Activated T-cell treated with anti-CD3 and anti-CD28 coated beads, Interleukin-2, amount 50 U/mL, for 72 hours (primary cell): ENCODE measurements at places on chromosomes 3 and 15. TPM values are rescaled to one million over a fixed set of nuclear protein-coding genes. Genes with fewer than 3 reads are reported as not detected.

- peak; percentile 38 for DNase-seq
Measured at GRCh38 chr3:39260957-39261356, 18.9 kb downstream of the CX3CR1 start.

DNA sequence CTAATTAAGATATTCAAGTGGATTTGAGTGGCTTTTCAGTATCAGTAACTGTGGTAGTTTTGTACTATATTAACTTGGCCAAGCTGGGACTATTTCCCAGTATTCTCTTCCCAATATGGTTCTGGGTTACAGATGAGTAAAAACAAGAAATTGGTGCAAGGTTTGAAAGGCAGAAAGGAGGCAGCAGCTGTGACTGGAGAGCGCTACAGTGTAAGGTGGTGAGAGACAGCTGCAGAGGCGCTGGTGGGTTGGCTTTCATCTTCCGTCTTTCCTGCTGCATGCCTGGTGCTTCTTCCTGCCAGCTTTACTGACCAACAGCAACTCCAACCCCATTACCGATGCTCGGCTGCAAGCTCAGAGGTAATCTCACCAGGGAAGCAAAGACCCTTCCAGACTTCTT is 9.8 kb downstream of the DPH3 start:
- DNase-seq, result no peak

DNA sequence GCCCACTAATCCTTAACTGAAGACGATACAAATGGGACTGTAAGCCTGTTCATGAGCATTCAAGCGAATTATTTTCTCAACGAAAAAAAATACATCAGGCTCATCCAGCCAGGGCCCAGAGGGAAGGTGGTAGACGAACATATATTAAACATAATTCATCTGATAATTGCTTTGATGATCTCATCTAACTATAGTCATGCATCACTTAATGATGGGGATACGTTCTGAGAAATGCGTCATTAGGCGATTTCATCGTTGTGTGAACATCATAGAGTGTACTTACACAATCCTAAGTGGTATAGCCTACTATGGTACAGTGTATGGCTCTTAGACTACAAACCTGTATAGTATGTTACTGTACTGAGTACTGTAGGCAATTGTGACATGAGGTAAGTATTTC is 10.0 kb upstream of the SPINK8 start:
- DNase-seq, result no peak

GRCh38 chr15:43958861-43959330 is 132.1 kb downstream of the WDR76 start:
- DNase-seq, result no peak

DNA sequence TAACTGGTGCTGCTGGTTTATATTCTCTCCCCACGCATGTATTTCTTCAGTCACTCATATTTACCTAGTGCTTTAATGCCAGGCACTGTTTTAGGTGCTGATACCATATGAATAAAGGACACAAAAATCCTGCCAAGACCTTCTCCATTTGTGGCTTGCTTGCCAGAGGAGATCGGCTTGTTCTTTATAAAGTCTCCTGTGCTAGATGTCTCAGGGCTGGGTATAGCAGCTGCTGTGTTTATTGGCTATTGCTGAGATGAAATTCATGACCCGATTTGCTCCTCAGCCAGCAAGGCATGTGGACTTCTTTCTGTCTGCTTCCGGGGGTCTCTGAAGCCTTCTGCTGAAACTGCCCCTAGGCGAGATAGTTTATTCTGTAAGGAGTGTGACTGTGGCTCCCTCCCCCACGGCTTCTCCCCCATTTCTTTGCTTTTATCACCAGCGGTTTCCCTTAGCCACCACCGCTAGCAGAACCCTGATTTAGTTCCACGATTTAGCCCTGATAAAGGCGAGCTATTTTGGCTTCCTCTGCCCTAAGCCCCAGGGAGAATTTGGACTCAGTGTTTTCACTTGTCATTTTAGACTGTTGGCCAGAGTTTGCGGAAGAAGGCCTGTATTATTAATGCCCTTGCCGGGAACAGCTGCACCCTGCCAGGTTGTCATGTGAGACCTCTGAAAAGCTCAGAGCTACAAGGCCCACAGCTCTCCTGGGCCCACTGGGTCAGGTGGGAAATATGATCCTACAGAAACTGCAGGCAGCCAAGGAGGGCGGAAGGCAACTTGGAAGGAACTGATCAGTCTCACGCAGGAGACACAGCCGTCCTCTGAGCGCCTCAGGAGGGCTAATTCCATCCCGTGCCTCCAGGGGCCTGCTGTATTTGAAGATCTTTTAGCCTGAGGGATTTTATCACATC is 46.8 kb downstream of the ST6GAL1 start:
- no peak for DNase-seq

- DNase-seq, result no peak
Measured at GRCh38 chr3:43081796-43082195, 24.1 kb downstream of the POMGNT2 start.

DNA sequence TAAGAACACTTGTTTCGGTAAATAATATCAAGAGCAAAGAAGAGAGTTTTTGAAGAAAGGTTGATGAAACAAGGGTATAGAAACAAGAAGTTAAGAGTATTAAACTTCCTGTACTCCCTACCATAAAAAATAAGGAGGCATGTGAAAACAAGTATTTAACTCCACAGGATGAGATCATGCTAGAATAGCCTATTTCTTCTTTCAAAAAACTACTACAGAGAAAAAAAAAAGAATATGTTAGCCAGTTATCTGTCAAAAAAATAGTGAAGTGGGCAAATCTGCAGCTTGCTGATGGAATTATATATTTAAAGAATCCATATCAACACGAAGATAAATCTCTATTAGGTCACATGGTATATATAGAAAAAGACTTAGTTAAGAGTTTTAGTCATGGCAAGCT is 33.4 kb downstream of the SETD2 start:
- DNase-seq, result no peak

DNA sequence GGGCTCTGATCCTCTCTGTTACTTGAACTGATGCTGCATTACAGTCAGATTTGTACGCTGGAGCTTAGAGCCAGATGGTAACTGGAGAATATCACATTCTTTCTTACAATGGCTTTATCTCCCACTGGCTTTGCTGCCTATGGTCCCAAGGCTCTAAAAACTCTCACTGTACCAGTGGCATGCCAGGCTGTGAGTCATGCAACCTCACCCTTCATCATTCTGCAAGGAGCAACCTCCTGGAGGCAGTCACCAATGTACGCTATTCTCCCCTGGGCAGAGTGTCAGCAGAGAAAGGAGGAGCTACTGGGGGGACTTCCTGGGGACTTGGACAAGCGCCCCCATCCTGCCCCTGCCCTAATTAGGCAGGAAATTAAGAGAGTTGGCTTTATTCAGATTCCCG is 97.9 kb upstream of the EIF1B start:
- no peak for DNase-seq

GRCh38 chr3:7637694-7638093 is 776.8 kb downstream of the GRM7 start:
- DNase-seq, result no peak

GRCh38 chr3:116340680-116341216 is 104.5 kb downstream of the LSAMP start:
- no peak for DNase-seq

DNA sequence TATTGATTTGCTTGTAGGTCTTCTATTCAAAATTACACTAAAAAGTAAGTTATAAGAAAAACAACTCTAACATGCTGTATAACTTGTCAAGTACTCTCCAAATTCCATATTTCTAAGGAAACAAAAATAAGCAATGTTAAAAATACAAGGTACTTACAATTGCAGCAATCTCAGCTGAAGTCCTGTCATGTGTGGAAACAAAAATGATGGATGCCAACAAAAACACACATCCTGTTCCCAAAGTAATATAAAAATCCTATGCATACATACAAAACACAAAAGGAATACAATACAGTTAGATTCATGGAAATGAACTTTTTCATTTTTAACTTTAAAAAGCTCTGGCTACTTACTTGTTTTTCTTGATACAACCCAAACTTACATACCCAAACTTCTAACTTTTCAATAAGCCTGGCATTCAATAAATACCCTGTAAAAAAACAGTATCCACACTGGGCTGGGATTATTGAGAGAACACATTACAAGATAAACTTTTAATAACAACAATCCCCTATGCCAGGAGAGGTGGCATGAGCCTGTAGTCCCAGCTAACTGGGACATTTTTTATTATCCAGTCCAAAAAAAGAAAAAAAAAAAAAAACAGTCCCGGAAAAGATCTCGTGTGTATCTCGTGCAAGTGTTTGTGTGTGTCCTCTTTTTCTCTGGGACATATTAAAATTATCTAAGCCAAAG is 14.7 kb downstream of the CMTM6 start:
- no peak for DNase-seq

Gene UQCC5
- total RNA-seq, result 8.9 TPM

Gene MNS1
- 0.19 TPM for total RNA-seq

Gene PRICKLE2
- 0.17 TPM for total RNA-seq

Gene IGSF11
- not detected for total RNA-seq

Gene IL20RB
- 1.7 TPM for total RNA-seq

Gene CCR9
- 0.14 TPM for total RNA-seq

Gene NPAP1
- total RNA-seq, result not detected

Gene COLQ
- 2.0 TPM for total RNA-seq
